ENCODE measurements at places on chromosomes 12 and 14. TPM values are rescaled to one million over a fixed set of nuclear protein-coding genes. Genes with fewer than 3 reads are reported as not detected.

DNA sequence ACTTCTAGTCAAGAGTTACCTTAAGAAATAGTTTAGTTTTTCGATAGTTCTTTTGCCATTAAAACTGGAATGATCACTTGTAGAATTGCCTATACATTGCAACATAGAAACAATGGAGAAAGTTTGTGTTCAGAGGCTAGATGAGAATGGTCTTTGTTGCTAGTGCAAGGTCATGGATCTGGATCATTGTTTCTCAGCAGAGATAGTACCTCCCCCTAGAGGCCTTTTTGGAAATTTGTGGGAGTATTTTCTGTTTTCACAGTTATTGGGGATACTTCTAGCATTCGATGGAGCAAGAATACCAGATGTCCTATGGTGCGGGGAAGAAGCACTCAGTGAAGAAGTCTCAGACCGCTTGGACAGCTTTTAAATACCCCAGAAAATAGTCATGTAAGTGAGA, 138.8 kb upstream of the HMGA2 start:
- DNase-seq, result no peak

Gene ITPK1
- 25.3 TPM for total RNA-seq

Gene FAM181A
- total RNA-seq, result 2.4 TPM

- DNase-seq, result no peak
These were observed 510 bp downstream of the EIF2S1 start for GRCh38 chr14:67360470-67361206.

DNA sequence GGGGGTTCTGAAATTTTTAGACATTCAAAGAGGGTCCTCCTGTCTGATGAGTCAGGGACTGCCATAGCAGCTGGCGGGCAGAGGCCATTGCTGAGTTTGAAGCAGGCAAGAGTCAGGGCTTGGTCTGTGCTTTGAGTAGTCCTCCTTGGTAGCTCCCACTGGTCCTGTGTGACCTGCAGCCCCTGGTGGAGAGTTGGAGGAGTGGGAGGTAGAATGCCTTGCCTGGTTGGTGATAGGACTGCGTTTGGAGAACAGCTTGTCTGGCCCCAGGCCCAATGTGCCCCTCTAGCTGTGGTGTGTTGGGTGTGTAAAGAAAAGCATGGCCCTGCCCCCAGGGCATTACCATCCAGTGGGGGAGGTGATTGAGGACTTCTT, 116.7 kb downstream of the BEGAIN start:
- no peak for DNase-seq

GRCh38 chr12:42730291-42730690, 140.7 kb upstream of the PRICKLE1 start:
- no peak for DNase-seq

GRCh38 chr12:79388011-79388410, 302.8 kb downstream of the PAWR start:
- no peak for DNase-seq

DNA sequence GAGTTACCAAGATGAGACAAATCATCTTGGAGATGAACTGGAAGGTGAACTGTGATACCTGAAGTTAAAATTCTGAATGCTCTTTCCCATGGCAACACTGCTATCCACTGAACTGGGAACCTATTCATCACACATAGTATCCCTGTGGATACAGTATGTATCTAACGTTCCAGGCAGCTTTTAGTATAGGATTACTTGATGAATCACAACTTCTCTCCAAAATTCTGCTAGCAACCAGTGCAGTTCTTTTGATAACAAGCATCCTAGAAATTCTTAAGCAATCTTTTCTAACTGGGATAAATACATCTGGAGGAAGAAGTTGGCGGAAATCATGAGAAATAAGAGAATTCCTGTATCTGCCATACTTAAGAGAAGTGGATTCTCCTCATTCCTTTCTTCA, 66.4 kb downstream of the PAWR start:
- no peak for DNase-seq

GRCh38 chr12:67220065-67220464, 49.1 kb upstream of the CAND1 start:
- DNase-seq, result no peak

GRCh38 chr12:24770821-24771220, 178.1 kb downstream of the BCAT1 start:
- DNase-seq, result no peak

Gene SGPP1
- 36.7 TPM for total RNA-seq

DNA sequence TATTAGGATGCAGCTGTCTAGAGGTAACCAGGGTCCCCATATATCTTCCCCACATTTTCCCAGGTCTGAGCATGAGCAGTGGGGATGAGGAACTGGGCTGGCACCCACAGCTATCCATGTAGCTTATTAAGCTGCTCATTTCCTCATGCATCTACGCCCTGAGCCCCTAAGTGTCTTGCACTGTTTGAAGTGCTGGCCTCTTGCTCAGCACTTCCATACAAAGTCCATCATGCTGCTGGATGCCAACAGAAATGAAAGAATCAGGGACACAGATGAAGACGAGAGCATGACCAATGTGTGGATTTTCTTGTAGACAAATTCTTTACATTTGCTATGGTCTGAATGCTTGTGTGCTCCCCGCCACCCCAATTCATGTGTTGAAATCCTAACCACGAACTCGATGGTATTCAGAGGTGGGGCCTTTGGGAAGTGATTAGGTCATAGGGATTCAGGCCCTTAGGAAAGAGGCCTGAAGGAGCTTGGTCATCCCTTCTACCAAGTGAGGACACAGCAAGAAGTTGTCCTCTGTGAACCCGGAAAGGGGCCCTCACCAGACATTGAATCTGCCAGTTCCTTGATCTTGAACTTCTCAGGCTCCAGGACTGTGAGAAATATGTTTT, 54.5 kb downstream of the C12orf75 start:
- no peak for DNase-seq

DNA sequence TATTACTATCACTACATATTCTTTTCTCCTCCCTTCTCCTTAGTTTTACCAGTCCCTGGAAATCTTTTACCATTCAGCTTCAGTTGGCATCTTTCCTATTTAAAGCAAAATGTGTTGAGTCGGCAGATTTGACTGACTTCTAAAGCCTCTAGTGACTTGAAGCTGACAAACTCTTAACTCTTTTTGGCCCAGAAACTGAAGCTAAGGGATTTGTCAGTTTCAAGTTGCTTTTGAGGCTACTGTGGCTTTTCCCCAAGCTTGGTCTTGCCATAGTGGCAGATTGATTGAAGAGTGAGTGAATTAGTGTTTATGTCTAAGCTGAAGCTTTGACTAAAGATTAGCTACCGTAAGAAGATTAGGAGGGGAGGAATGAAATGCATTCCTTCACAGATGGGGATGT, 104.0 kb downstream of the ETNK1 start:
- no peak for DNase-seq

GRCh38 chr12:57604454-57604991, at the start of gene DTX3:
Gene DTX3, plus strand, starts transcription at chr12:57604824. Its CDS starts 1,694 bp downstream, at chr12:57606518.
- DNase-seq, result peak; percentile 72

DNA sequence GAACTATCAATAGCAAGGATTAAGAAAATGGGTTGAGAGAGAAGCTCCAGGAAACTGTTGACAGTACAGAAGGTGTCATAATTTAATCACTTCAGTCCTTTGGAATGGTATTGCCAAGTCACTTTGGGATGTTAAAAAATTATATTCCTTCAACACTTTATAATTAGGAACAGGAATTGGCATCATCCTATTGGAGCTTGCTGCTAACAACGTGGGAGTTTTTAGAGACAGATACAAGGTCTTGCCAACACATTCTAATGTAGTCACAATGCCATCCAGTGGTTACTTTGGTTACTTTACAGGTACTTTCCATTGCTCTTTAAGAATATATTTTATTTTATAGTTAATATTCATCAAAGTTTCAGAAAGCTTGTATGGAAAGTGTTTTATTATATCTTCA, 310.1 kb downstream of the SYT1 start:
- DNase-seq, result no peak

- DNase-seq, result no peak
These were observed 858 bp upstream of the FRMD6 start for GRCh38 chr14:51650716-51651387.

Gene HOXC9
- total RNA-seq, result not detected

Gene ABHD4
- total RNA-seq, result 2.4 TPM

- DNase-seq, result no peak
These were observed 216.0 kb upstream of the EEA1 start for GRCh38 chr12:93145086-93145485.

Gene OGFOD2
- total RNA-seq, result 4.5 TPM

GRCh38 chr14:26163761-26164160, 434.1 kb downstream of the NOVA1 start:
- no peak for DNase-seq

DNA sequence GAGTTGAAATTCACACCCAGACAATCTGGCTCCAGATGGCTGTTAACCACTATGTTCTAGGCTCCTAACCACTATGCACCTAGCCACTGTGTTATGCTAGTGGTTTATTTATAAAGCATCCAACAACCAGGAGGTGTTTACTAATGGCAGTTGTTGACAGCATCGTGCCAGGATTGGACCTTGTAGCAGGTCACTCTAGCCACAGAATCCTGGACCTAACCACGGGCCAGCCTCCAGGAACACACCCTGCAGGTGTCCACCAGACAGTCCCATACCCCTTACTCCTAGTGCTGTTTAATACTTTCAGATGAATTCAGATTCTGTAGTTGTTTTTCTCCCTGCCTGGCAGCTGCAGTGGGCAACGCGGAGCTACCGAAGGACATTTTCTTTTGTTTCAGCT, 109.4 kb upstream of the MYL2 start:
- DNase-seq, result no peak

Gene FLRT2
- total RNA-seq, result 84.0 TPM

DNA sequence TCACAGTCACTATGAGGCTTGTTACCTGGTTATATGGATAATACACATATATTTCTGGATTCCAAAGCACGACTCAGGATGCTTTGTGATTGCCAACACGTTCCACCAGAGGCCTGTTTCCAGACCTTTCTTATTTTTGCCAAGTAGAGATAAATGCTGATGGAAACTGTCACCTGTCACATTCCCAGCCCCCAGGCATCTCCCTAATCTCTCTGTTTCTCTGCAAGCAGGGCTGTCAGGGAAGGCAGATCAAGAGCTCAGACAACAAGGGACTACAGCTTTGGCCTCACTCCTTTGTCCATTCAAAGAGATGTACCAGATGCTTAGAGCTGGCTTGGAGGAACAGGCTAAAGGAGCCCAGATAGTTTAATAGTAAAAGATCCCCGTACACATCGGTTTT, 21.8 kb upstream of the DDHD1 start:
- DNase-seq, result no peak

DNA sequence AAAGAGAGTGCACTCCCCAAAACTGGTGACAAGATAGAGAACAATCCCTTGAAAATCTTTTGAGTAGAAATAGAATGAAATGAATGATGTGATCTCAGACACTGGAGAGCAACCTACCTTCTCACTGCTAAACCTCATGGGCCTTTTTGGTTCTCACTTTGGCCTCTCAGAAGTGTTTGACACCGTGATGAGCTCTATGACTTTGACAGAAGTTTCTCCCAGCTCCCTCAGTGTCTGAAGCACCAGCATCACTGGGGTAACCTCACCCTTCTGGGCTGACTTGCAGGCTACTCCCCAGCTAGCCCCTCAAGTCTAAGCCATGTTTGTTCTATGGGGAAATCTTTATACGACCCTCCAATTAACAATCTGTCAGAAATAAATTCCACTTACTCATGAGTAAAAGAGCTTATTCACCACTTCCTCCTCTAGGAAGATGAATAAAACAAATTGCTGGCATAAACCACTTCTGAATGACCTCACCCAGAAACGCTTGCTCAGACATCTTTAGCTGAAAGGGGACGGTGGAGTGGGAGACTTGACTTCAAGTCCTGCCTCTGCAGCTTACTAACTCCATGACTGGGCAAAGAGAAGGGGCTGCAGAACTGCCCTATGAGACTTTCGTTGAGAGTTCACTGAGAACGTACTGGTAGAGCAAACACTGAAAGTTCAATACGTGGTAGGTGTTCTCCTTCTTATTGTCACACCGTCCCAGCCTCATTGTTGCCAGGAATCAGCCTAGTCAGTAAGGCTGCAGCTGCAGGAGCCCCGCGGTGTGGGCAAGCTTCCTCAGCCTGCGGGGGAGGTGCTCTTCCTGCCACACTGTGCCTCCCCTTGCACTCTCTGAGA, 46.5 kb downstream of the ST8SIA1 start:
- DNase-seq, result no peak

GRCh38 chr14:23454445-23454856, 15.1 kb upstream of the NGDN start:
- no peak for DNase-seq

- no peak for DNase-seq
These were observed 40.2 kb downstream of the SH2B3 start for GRCh38 chr12:111445726-111446581.

GRCh38 chr14:81980601-81981306, 447.1 kb upstream of the SEL1L start:
- no peak for DNase-seq

GRCh38 chr12:112344220-112344619, 38.0 kb downstream of the HECTD4 start:
- DNase-seq, result no peak

- DNase-seq, result no peak
These were observed 608.4 kb downstream of the FSCB start for GRCh38 chr14:43898687-43899086.

Gene DBX2
- 2.9 TPM for total RNA-seq

GRCh38 chr14:25518364-25518763, 468.4 kb upstream of the STXBP6 start:
- no peak for DNase-seq

Gene KCNMB4
- 54.2 TPM for total RNA-seq

Gene LMO3
- total RNA-seq, result 1,227 TPM

Gene MUCL1
- total RNA-seq, result not detected

- DNase-seq, result no peak
These were observed 338.7 kb downstream of the EGLN3 start for GRCh38 chr14:33612197-33612505.

- no peak for DNase-seq
These were observed 108.3 kb upstream of the CPSF6 start for GRCh38 chr12:69131077-69131476.

Gene DPY19L2
- 36.3 TPM for total RNA-seq

DNA sequence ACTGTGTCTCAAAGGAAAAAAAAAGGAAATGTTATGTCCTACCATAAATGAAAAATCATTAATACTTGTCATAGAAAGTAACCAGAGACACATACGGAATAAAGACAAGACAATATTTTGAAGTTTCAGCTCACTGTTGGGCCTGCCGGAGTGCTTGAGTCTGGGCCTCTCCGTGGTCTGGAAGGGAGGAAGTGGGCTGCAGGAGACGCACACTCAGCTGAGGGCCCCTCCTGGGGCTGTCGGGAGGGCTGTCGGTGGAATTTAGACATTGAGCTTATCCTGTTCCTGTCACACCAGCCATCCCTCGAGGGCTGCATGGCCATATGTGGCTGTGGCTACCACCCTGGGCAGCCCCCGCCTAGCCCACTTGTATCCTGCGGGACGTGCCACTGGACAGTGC, 80.6 kb downstream of the DDX51 start:
- DNase-seq, result no peak

DNA sequence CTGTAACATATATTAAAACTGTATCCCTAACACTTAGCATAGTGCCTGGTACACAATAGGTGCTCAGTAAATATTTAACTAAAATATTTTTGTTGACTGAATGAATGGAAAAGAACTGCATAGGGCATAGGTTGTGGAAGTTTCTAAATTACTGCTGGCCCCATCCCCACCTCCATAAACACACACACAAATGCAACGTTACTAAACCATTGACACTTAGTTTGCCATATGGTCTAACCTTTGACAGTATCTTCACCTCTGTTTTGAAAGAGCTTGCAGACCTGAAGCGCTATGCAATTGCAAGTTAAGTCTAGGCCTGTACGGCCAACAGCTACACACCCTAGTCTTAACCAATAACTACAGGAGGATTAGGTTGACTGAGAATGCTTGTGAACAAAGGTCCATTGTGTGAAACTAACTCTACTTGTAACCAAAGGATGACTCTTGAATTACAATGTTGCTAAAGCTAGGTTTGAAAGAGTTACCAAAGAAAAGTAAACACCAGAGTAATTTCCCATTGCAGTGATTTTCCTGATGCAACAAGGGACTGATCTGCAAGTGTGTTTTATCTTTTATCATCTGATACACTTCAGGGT, 924 bp upstream of the MANSC1 start:
- no peak for DNase-seq
